ENCODE measurements at places on chromosomes 4 and X.
A peak's percentile ranks its signal among the peaks of the same experiment; 100 is the strongest.

- no peak for DNase-seq
Measured at GRCh38 chrX:118594697-118595420, 99.2 kb downstream of the DOCK11 start.

DNA sequence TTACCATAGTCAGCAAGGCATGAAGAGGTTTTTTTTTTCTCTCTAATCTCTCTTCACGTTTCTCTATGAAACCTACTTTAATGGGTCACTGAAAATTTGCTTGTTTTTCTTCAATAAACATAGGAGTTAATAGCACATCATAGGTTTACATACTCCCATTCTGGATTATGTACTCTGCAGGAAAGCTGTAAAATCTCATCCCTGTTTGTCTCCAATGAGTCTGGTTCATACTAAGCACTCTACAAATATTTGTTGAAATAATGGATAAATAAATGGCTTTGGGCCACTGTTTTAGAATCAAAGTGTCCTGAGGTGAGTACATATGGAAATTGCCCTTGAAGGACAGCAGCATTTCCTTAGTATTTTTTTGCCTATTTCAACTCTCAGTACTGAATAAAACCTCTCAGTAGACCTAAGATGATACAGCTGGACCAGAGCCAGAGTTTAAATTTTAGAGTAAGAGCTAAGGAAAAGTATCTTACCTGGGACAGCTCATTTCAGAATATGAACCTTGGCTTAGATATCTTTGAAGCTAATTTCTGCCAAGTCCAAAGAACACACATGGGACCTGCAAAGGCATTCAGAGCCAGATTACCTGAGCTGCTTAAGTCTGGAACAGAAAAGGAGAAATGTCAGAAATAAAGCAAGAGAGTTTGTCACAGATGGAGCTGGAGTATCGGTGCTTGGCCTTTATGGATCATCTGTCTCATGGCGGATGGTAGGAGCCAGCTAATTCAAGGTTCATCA lies 34.4 kb downstream of the PF4 start:
- no peak for DNase-seq

GRCh38 chrX:116111497-116111896 lies 59.0 kb upstream of the AGTR2 start:
- DNase-seq, result no peak

- DNase-seq, result no peak
Measured at GRCh38 chr4:74670583-74670982, 123.7 kb downstream of the BTC start.

- no peak for DNase-seq
Measured at GRCh38 chr4:38266616-38267015, 306.4 kb downstream of the PTTG2 start.

GRCh38 chr4:16573739-16574138 lies 324.7 kb downstream of the LDB2 start:
- no peak for DNase-seq

GRCh38 chr4:169540774-169541173 lies 71.6 kb downstream of the NEK1 start:
- no peak for DNase-seq

- DNase-seq, result no peak
Measured at GRCh38 chr4:108906006-108906405, 143.2 kb upstream of the ETNPPL start.

DNA sequence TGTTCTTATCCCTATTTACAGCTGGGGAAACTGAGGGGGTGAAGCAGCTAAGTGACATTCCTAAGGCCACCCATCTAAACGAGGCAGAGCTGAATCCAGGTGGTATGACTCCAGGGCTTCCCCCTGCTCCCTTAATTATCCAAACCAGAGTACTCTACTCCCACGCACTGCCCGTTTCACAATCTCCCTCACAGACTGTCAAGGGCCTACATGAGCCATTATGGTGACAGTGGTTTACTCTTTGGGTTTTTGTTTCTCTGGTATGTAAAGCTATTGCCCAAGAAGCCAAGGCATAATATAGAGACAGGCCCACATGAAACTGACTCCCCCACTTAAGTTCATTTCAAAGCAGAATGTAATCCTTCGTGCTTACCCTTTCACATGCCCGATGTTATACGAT lies 95.1 kb downstream of the NHS start:
- no peak for DNase-seq

DNA sequence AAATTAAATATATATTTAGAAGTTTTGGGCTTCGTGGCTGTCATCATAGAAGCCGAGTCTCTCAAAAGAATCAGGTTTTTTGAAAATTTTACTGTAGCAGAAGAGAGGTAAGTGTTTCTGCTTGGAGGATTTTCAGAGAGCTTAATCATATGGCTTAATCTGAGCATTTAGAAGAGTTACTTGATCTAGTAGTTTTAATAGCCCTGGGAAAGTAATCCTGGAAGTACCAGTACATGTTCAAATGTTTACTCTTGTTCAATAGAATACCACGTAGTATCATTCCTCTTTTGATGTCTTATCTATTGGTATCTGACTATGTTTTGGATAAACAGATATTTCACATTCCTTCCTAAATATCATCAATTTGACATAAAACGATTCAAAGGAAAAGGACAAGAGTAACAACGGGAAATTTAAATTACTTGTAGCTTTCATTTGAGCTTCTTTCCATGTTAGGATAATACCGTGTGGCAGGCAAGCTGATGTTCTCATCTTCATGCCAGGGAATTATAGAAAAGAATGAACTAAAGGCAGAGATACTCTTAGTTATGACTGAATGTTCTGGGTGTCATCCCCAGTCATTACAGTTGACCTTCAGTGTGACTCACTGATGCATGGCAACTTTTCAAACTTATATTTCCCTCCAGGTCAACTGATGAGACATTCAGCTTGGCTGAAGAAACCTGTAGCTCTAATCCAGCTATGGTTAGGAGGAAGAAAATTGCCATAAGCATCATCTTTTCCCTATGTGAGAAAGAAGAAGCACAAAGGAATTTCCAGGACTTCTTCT lies 89.8 kb downstream of the FNIP2 start:
- DNase-seq, result peak; percentile 16

DNA sequence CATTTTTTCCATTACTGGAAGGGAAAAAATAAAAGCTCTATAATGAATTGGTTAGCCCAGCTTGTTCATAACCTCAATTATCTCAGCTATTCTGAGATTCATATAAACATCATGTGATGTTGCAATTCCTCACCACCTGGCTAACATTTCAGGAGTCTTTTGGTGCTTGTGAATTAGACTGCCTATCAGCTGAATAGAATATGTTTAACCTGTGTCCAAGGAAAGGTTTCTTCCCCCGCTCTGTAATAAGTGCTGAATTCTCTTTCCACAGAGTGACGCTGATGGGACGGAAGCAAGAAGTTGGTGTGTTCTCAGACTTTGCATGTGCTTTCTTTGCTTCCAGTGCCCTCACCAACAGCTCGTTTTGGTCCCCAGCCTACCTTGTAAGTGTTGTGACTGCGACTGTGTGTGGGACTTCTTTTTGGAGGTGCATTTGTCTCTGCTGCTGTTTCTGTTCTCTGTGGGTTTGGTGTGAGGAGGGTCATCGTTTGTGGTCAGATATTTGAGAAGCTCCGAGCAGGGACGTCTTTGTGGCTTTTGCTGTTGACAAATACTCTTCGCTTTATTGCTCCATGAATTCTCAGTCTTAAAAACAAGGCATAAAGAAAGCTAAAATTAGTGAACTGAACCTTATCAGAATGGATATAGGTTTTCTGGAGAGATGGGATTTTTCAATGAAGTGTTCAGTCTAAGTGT lies 61.7 kb downstream of the PPARGC1A start:
- DNase-seq, result no peak

DNA sequence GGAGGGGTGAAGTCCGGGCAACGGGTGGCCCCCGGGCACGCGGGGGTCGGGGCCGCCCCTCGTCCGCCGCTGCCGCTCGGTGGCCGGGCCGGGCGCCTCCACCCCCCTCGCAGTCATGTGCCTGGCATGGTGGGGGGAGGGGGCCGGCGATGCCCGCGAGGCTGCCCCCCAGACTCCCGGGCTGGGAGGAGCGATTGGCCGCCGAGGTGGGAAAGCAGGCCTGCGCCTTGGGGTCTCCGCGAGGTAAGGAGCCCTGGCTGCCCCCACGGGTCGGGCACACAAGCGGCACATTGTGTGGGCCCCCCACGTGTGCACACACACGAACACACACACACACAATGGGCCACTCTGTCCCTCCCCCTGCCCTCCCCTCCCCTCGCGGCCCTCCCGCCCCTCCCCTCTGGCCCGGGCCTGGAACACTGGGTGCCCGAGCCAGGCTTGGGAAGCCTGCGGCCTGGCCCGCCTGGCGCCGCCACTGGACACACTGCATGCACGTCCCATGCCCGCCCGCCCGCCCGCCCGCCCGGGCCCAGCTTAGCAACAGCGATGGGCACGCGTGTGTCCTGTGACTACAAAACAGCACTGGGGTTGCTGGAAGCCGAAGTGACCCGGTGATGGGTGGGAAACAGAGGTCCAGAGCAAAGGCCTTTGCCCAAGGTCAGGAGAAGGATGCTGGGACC lies 1.3 kb downstream of the SLC6A8 start:
- no peak for DNase-seq

DNA sequence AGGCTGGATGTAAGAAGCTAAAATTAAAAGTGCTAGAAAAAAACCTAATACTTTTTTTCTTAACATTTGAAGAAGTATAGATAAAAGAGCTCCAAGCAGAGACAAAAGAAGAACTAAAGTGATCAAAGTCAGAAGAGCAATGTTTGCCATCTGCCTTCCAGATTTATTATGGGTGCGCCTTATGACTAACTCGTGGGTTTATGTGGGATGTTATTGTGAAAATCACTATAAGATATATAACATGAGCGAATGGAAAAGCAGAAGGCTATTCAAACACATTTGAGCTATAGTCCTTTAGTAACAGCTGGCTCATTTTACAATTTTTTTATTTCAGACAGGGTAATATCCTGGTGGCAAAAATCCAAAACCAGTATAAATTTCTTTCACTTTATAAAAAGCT lies 1040.7 kb downstream of the RAPGEF2 start:
- DNase-seq, result no peak

GRCh38 chrX:46404774-46405173 lies 140.4 kb downstream of the ZNF674 start:
- DNase-seq, result no peak

DNA sequence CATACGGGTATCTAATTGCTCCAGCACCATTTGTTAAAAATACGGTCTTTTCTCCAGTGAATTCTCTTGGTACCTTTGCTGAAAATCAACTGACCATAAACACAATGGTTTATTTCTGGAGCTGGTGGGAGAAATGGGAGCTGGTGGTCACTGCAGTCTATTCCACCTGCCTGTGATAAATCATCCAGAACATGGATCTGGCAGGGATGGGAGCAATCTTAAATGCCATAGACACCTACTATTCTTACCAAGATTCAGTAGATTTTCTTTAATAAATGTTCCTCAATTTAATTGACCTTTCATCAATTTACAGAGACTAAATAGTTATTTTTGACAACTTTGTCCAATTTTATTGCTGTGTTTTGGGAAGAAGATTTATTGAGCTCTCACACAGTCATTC lies 68.1 kb downstream of the SLC9A7 start:
- no peak for DNase-seq

- DNase-seq, result no peak
Measured at GRCh38 chr4:83110970-83111750, 3.4 kb downstream of the PLAC8 start.

- no peak for DNase-seq
Measured at GRCh38 chrX:40806513-40807220, 71.3 kb upstream of the MED14 start.

DNA sequence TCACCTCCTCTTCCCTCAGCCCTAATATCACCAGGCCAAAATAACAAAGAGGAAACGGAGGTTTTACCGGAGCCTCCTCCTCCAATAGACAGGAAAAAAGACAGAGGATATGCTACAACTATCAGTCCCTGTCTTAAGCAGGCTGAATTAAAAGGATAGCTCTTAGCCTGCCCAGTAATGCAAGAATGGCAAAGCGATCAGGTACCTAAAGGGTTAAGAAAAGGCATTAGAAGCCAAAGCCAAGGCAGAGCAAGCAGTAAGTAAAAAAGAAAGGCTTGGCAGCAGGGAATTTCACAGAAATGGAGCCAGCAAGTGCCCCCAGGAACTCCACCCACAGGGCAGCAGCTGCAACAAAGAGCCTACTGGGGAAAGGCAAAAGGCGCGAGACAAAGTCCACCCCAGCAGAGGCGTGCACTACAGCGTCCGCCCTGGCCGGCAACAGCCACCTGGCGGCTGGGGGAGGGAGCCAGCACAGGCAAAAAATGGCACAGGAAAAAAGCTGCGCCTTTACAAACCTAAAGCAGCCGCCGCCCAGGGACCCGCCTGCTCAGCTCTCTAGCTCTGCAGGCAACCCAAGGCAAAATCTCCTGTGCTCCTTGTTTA lies 220.6 kb upstream of the ZC4H2 start:
- no peak for DNase-seq

- DNase-seq, result no peak
Measured at GRCh38 chr4:4426511-4427120, 39.7 kb downstream of the NSG1 start.

- no peak for DNase-seq
Measured at GRCh38 chr4:122766950-122767349, 34.4 kb downstream of the BBS12 start.

- DNase-seq, result no peak
Measured at GRCh38 chr4:77095101-77095821, 19.5 kb upstream of the CCNI start.

DNA sequence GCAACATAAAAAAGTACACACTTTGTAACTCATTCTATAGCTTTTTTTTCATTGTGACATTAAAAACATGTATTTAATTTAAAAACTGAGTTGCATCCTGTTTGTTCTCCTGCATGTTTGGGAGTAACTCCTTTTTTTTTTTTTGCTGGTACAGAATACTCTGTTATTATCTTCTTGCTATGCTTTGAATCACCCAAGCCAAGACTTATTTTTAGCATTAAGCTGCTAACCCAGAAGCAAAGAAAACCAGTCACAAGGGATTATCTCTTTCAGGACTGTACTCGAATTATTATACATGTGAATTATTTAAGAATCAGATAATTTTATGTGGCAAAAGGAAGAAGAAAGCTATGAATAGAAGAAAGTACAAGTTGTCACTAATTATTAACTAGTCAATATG lies 194.9 kb downstream of the ADAMTS3 start:
- no peak for DNase-seq

GRCh38 chr4:151462554-151462953 lies 53.6 kb downstream of the FHIP1A start:
- DNase-seq, result no peak

DNA sequence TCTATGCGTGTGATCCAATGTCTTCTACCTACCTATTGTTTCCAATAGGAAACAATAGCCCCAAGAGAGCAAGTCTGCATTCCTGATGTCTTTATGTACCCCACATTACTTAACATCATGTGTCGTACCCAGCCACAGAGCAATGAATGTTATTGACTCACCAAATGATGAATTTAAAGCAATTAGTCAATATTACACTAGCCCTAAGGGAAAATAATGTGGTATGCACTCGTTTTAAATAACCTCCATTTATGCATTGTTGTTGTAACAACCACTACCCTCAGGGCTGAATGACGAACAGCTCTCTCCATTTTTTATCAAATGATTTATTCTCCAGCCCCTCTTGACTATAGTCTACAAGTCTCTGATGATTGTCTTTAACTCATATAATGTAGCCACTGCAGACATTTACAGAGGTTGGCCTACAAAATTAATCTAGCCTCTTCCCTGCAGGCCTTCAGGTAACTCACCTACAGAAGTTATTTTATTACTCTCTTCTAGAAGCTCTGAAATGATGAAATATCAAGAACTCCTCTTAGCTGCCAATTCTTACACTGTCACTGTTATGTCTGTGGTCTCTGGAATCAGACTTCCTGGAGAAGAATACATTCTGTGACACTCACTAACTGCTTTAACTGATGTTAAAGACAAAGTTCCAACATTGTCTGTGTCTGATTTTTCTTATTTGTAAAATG lies 601.7 kb upstream of the GRIA3 start:
- no peak for DNase-seq

GRCh38 chr4:147110473-147111367 lies 165.1 kb upstream of the TTC29 start:
- no peak for DNase-seq

Measured in AG04449 (cell line).